ENCODE measurements at places on chromosomes 7 and 10.
A peak's percentile ranks its signal among the peaks of the same experiment; 100 is the strongest.

GRCh38 chr7:131110297-131111080 is 217.2 kb upstream of the MKLN1 start:
- H3K27me3 ChIP-seq, result no peaks in the 10 kb centered on the region
- no peak for DNase-seq
- H3K27ac ChIP-seq, result no peak overlapping the region
- H3K36me3 ChIP-seq, result no peaks in the 10 kb centered on the region

- no peaks in the 10 kb centered on the region for H3K36me3 ChIP-seq
- H3K4me3 ChIP-seq, result peak overlapping the region; percentile 41
- peaks cover 40% of the 10 kb centered on the region for H3K27me3 ChIP-seq
- DNase-seq, result no peak
Observed at GRCh38 chr10:101291331-101292193, 62.3 kb upstream of the LBX1 start.

GRCh38 chr7:47611045-47611511 is 29.2 kb upstream of the TNS3 start:
- H3K27me3 ChIP-seq, result no peaks in the 10 kb centered on the region
- H3K4me1 ChIP-seq, result no peaks in the 10 kb centered on the region
- H3K27ac ChIP-seq, result no peak overlapping the region
- DNase-seq, result no peak
- no peak overlapping the region for H3K4me3 ChIP-seq

DNA sequence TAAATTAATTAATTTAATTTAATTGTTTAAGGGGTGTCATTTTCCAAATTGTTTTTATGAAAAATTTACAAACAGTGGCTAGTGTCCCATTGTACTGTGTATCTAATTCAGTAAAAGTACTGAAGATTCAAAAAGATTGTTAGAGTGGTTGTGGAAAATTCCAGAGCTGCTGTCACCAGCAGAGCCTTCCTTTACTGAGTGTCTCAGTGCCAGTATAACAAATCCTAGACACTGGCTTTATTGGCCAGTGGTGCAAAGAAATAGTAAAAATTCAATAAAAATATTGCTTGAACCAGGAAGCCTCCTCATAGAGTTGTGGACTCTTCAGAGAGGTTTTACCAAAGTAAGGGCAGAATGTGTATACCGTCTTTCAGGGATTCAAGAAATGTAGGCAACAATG is 23.1 kb upstream of the HERPUD2 start:
- no peak overlapping the region for H3K27ac ChIP-seq
- DNase-seq, result no peak
- H3K27me3 ChIP-seq, result peaks cover 1% of the 10 kb centered on the region
- H3K4me3 ChIP-seq, result no peak overlapping the region
- no peaks in the 10 kb centered on the region for H3K36me3 ChIP-seq

DNA sequence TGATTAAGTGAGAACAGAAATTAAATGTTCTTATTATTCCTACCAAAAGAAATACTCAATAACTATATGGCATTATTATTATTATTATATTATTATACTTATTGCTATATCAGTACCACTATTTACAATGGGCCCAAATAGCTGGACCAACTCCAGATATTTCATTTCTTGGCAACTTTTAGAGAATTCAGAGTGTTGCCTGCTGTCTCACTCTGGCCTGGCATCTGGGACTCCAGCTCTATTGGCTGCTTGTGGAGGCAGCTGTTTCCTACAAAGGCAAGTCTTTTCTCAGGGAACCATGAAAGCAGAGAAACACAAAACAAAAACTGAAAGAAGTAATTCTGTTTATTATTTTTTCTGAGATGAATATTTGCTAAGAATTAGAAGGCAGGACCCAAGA is 105.1 kb upstream of the SORCS1 start:
- no peak overlapping the region for H3K4me3 ChIP-seq
- H3K27me3 ChIP-seq, result no peaks in the 10 kb centered on the region
- H3K4me1 ChIP-seq, result peaks cover 2% of the 10 kb centered on the region
- H3K36me3 ChIP-seq, result no peaks in the 10 kb centered on the region
- DNase-seq, result no peak

DNA sequence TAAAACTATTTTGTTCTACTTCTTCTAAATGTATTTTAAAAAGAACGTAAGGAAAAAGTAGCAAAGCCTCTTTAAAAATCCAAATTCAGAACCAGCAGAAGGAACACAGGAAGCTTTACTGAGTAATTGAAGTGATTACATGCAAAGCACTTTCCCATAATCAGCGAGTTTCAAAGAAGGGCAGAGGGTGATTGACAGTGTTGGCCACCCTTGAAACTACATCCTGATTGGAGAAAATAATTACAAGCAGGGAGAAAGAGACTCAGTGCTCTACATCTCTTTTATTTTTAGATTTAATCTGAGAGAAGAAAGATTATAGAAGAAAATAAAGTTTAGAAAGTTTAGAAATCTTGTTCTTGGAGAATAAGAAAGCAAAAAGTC is 20.3 kb upstream of the HGF start:
- no peaks in the 10 kb centered on the region for H3K4me1 ChIP-seq
- no peak overlapping the region for H3K4me3 ChIP-seq
- DNase-seq, result no peak
- H3K36me3 ChIP-seq, result no peaks in the 10 kb centered on the region
- no peak overlapping the region for H3K27ac ChIP-seq

DNA sequence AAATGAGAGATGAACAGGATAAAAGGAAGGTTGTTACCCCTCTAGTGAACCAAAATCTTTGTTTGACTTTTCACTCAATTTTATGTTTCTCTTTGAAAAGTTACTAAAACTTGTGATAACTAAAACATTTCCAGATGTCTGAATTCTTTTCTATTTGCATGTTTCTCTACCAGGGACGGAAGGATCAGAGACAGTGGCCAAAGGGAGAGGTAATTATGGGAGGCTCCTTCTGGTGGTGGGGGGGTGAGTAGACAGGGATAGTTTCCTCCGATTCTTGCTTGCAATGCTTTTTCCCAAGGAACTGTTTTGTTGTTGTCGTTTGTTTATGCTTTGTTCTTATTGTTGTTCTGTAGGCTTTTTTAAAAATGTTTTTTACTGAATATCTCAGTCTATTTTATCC is 374.8 kb downstream of the INHBA start:
- no peaks in the 10 kb centered on the region for H3K36me3 ChIP-seq
- H3K27ac ChIP-seq, result no peak overlapping the region
- DNase-seq, result no peak
- H3K4me1 ChIP-seq, result no peaks in the 10 kb centered on the region
- H3K27me3 ChIP-seq, result no peaks in the 10 kb centered on the region

DNA sequence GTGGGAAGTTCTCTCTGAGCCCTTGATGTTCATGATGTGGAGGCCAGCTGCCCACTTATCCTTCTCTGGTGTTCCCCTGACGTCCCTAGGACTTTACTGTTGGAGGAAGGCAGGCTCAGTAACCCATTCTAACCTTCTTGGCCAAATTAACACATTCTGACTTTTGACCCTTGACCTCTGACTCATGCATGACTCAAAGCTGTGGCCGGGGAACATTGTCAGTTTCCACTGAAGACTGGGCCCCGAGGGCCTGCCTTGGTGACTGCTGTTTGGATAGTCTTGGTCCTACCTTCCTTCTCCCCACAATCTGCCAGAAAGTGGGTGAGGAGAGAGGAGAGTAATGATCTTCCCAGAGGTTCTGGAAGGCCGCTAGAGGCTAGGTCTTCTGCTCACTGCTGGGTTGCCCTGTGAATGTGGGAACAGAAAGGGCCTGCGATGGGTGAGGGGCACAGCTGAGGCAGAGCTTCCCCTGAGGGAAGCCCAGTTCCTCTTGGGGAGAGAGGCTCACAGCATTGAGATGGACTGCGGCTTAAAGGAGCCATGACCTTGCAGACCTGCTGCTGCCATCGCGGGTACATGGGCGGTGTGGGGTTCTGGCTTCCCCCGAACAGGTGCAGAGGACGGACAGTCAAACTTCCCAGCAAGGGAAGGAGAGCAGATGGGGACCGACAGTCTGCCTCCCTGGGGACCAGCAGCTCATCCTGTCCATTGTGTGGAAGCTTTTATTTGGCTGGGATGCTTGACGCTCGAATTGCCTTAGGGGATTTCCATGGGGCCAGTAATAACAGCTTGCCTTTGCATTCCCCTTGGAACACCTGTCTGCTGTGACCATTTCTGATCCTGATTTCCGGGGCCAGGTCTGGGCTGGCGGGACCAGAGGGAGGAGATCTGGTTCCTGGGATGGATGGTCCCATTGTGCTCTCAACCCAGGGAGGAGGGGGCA is 43.8 kb downstream of the ADAMTS14 start:
- no peaks in the 10 kb centered on the region for H3K27me3 ChIP-seq
- H3K27ac ChIP-seq, result no peak overlapping the region
- H3K36me3 ChIP-seq, result no peaks in the 10 kb centered on the region
- no peak overlapping the region for H3K4me3 ChIP-seq

DNA sequence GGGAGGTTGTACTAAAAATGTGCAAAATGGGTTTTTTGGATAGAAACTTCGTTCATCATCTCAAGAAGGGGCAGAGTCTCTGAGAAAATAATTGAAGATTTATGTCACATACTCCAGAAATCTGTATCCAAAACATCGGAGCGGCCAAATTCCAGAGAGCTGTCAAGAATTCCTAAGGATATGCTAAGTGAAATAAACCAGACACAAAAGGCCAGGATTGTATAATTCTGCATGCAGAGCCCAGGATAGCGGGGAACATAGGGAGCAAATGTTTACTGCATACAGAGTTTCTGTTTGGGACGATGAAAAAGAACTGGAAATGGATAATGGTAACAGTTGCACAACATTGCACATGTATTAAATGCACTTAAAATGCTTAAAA is 224.2 kb upstream of the AUTS2 start:
- no peaks in the 10 kb centered on the region for H3K27me3 ChIP-seq
- no peak overlapping the region for H3K27ac ChIP-seq
- no peaks in the 10 kb centered on the region for H3K36me3 ChIP-seq
- no peak overlapping the region for H3K4me3 ChIP-seq

DNA sequence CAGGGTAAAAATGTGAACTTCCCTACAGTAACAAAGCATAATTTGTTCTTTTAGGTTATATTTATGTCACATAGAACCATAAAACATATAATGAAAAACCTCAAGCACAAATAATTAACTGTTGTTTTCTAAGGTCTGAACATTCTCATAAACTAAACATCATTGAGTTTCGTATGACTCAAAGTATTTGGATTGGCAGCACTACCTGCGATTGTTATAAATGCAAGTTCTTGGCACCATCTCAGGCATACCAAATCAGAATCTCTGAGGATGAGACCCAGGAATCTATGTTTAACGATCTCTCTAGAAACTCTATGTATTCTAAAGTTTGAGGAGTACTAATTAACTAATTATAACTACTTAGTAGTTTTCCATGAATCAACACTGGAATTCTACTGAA is 22.5 kb downstream of the ORC5 start:
- no peaks in the 10 kb centered on the region for H3K4me1 ChIP-seq
- H3K27ac ChIP-seq, result no peak overlapping the region
- H3K27me3 ChIP-seq, result no peaks in the 10 kb centered on the region
- no peak for DNase-seq
- H3K4me3 ChIP-seq, result no peak overlapping the region
- peaks cover 7% of the 10 kb centered on the region for H3K36me3 ChIP-seq

DNA sequence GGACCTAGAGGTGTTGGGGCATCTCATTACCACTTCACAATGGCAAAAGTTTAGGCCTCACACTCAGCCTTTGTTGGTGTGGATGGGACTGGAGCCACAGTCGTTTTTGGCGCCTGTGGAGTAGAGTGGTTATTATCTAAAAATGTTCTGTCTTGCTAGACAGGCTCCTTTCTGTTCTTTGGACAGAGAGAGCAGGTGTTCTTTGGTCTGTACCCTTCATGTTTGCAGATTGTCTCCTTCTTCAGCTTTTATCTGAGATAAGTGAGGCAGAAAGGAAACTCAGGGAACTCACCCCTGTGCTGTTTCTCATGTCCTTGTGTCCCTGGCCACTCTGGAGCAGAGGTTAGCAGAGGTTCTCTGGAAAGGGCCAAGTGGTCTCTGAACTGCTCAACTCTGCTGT is 103.7 kb downstream of the CCNY start:
- no peak overlapping the region for H3K27ac ChIP-seq
- no peak for DNase-seq
- H3K36me3 ChIP-seq, result no peaks in the 10 kb centered on the region
- H3K4me3 ChIP-seq, result no peak overlapping the region

- no peak for DNase-seq
- no peak overlapping the region for H3K27ac ChIP-seq
- no peak overlapping the region for H3K4me3 ChIP-seq
- no peaks in the 10 kb centered on the region for H3K27me3 ChIP-seq
- H3K36me3 ChIP-seq, result no peaks in the 10 kb centered on the region
- peaks cover 4% of the 10 kb centered on the region for H3K4me1 ChIP-seq
Observed at GRCh38 chr7:101436221-101436735, 73.6 kb downstream of the COL26A1 start.

- H3K4me3 ChIP-seq, result no peak overlapping the region
- H3K36me3 ChIP-seq, result no peaks in the 10 kb centered on the region
- no peak for DNase-seq
Observed at GRCh38 chr7:27073076-27073475, 22.7 kb downstream of the HOXA1 start.
